Activated CD4-positive, alpha-beta T cell treated with anti-CD3 and anti-CD28 coated beads, Interleukin-2, Interleukin-6, amounts not matched to agents 100 ng/mL and 50 ng/mL, durations not matched to agents 16 hours and 8 hours (primary cell): ENCODE measurements at places on chromosomes 11 and 22.

- no peak for DNase-seq
Observed at GRCh38 chr11:1425006-1425405, 35.3 kb downstream of the BRSK2 start.

- no peak for DNase-seq
Observed at GRCh38 chr22:38921120-38921519, 36.3 kb upstream of the APOBEC3A start.

- no peak for DNase-seq
Observed at GRCh38 chr11:47532597-47533213, 20.2 kb downstream of the CELF1 start.

DNA sequence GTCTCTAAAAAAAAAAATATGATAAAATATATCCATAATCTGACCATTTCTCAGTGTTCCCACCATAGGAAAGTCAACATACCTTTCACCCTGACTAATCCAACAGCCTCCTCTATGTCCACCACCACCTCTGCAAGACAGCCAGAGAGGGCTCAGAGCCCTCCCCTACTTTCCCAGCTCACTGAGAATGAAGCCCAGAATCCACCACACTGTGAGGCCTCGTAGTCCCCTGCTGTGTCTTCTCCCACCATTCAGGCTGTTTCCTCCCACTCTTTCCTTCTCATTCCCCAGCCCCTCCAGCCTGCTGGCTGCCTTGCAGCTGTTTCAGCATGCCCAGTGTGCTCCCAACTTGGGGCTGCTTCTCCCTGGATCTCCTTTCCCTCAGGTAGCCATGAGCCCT is 27.0 kb downstream of the SGSM3 start:
- DNase-seq, result no peak
